ENCODE measurements at places on chromosomes 1 and 21.

DNA sequence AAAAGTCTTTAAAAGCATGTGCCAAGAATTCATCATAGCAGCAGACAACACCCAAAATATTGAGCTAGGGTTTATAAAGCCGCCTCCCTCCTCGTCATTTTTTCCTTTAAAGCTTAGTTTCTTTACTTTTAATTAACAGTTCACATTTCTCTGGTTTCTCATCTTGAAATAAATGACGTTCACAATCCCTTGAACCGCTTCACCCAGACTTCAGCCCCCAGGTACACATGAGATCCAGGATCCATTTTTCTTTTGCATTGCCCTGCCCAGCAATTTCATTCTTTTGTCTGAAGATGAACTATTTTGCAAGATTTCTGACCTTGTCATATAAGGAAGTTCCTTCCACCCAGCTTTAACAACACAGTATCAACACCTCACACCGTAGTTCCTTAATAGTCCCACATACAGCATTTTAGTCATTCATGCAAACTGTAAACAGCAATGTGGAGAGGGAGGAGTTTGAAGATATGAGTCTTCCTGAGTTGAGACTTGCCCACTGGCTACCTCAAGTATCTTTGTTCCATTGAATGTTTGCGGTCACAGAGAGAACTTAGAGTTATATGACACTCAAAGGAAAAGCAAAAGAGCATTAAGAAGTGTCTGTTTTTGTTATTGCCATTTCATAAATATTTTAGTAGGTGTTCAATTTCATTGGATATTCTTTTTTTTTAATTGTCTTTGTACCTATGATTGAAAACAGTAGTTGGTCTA lies 35.3 kb upstream of the CACYBP start:
- DNase-seq: no peak

- DNase-seq: peak; percentile 40
Measured at GRCh38 chr1:157773493-157774350, 3.2 kb downstream of the FCRL2 start.

GRCh38 chr1:169387399-169387798 lies 19.4 kb downstream of the BLZF1 start:
- no peak for DNase-seq

DNA sequence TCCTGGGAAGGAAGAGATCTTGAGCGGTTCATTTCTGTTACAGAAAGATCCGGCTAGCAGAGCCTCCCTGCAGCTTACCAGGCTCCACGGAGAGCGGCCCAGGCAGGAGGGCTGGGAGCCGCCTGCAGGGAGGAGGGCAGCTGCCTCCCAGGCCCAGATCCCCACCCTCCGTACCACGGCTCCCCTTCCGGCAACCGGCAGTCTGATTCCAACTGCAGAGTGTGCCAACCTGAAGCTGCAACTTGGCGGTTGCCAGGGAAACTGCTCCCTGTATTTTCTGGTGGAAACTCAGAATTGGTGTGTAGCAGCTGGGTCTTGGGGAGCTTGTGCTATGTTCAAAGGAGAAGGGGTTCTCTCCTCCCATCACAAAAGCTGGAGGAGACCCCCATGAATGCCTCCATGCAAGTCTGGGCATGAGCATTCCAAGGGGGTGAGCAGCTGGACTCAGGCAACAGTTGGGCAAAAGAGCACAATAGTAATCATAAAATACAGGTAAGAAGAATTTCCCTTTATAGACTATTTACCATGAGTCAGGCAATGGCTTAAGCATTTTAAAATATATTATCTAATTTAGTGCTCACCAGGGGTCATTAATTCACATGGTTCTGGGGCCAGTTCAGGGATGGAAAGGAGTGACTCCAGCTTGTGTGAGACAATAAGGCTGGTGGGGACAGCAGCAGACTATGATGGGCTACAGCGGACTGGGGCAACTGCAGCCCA lies 46.1 kb upstream of the KAZN start:
- DNase-seq: no peak

- DNase-seq: no peak
Measured at GRCh38 chr1:16019644-16020277, 1.9 kb upstream of the HSPB7 start.

DNA sequence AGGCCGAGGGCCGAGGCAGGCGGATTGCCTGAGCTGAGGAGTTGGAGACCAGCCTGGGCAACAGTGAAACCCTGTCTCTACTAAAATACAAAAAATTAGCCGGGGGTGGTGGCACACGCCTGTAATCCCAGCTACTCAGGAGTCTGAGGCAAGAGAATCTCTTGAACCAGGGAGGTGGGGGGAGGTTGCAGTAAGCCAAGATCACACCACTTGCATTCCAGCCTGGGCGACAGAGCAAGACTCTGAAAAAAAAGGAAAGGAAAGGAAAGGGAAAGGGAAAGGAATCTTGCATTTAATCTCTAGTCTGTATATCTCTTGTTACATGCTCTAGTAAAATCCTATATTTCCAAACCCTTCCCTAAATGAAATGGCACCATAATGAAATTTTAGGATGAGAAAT lies 328.3 kb upstream of the ADGRL2 start:
- no peak for DNase-seq

DNA sequence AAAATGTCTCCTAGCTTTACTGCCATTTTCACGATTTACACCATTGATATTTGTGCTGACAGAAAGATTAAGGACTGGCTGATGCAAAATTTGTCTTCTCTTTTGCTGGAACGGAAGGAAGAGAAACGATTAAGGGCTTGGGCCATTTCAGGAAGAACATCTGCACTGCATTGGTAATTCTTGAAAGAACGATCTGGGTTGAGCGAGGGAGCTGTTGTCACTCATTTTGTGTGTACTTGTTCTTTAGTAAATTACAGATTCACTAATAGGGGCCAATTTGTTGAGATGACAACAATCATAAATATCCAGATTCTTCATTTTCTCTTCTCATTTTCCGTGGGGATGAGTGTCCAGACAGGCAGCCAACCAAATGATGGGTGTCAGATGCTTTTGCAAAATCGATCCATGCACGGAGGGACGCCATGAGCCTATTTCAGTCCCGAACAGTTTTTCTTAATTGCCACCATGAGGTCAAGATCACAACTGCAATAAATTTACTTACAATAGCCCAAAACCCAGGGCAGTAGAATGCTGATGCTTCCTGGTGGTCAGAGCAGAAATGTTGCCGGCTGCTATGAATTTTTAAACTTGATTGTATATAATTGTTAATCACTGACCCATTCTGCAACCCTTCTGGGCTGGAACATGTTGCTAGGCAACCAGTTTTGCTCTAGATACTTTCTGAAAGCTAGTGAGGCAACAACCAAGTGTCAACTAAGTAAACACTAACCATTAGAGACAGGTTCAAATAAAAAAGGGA lies 132.4 kb upstream of the TIAM1 start:
- DNase-seq: no peak

DNA sequence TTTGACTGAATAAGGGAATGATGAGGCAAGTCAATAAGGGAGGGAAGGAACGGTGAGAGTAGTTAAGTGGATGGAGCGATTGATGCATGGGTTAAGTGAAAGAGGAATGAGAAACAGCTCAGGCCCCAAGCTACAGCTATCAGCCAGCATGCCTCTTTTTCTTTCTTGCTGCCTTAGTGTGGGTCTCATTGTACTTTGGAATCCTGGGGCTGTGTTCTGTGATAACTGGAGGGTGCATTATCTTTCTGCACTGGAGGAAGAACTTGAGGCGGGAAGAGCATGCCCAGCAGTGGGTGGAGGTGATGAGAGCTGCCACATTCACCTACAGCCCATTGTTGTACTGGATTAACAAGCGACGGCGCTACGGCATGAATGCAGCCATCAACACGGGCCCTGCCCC lies 1.0 kb downstream of the TEX38 start:
- no peak for DNase-seq

DNA sequence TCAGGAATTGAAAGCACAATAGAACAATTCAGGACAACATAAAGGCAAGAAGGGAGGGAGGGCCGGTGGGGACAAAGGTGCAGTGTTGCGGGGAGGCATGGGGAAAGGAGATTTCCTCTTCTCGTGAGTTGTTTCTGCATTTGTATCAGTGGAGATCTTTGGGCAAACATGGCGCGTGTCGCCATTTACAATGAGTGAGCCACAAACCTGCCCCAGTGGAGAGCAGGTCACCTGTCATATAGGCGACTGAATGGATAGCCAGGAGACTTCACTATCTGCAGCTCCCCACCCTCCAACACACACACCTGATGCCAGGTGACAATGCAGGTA lies 87.7 kb upstream of the SLC45A1 start:
- DNase-seq: no peak

DNA sequence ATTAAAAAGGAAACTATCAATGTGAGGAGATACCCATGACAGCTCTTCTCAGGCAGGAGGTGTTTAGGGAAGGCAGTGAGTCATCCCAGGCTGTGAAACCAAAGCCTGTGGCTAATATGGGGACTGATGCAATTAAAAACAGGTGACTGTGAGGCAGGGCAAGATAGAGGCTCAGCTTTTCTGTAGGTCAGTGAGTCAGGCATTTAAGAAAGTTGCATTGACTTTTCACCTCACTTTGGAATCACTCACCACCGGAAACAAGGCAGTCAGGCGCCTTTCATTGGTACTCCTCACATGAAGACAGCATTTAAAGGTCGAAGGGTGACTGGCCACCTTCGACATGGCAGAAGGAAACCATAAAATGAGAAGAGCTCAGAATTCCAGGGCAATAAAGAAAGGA lies 54.5 kb downstream of the PAPPA2 start:
- no peak for DNase-seq

GRCh38 chr1:35278886-35279554 lies 10.5 kb downstream of the ZMYM4 start:
- no peak for DNase-seq

DNA sequence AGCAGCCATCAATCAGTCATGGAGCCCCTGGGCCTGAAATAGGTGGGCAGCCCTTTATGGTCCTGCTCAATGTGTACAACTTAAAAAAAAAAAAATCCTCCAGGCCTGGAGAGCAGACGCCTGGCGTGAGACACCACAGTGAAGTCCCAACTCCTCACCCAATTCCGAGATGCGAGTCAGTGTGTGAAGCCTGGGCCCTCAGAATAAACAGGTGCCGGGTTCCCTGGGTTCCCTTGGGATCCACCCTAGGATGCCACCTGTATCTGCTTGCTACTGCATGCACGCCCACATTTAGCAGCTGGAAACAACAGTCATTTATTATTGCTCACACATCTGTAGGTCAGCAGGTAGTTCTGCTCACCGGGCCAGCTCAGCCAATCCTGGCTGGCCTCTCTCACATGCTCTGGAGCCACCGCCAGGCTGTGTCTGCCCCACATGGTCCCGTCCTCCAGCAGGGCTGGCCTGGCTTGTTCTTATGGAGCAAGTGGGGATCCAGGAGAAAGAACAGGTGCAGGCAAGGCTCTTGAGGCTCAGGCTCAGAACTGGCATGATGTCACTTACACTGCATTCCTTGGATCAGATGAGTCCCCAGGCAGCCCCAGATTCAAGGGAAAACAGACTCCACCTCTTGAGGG lies 172.7 kb downstream of the NPHP4 start:
- DNase-seq: no peak

- DNase-seq: peak; percentile 34
Measured at GRCh38 chr1:242467556-242468145, 56.8 kb downstream of the PLD5 start.

DNA sequence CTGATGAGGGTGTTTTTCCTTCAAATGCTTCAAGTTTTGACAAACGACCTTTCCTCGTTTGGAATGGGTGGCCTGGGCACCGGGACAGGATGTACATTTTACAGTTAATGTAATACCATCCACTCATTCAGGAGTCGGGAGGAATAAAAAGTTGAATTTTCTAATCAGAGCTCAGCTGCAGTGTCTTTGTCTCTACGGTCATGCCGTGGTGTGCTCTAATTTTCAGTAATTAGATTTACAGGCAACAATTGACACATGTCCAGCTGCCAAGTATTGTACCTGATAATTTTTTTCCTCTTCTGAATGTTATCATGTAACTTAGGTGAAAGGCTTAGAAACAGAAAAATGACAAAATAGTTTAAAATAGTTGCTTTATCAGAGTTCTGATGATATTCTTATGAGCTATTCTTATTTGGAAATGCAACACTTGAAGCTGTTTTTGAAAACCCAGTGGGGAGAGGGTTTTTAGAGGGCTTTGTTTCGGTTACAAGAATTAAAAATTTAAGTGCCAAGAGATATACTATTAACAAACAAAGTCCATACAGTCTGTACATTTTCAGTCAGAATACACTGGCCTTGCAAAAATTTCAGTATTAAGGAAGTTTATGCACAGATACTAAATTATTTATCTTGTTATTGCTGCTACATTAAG lies 1.0 kb downstream of the CDKN2C start:
- DNase-seq: no peak

DNA sequence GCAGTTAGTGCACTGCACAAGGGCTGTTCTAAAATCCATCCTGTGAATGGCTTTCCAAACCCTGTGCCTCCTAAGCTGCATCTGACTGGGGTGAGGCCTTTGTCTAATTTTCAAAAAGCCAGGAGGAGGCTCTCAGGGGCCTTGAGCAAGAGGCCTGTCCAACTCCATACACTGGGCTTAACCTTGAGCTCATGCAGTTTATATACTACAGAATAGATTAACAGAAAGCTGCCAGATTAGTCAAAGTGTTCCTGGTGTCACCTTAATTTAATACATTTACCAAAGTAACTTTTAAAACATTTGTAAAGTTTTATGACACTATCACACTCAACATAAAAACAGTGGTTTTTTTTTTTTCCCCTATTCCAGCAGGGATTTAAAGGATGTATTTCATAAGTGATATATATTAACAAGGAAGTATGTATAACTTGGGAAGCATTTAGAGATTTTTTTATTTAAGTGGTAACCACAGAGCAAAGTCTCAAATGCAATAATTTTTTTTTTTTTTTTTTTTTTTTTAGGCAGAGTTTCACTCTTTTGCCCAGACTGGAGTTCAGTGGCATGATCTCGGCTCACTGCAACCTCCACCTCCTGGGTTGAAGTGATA lies 23.3 kb downstream of the CTH start:
- no peak for DNase-seq

GRCh38 chr1:114130846-114131525 lies 22.7 kb downstream of the SYT6 start:
- DNase-seq: no peak

- DNase-seq: no peak
Measured at GRCh38 chr1:27448982-27449381, 41.0 kb downstream of the WASF2 start.

DNA sequence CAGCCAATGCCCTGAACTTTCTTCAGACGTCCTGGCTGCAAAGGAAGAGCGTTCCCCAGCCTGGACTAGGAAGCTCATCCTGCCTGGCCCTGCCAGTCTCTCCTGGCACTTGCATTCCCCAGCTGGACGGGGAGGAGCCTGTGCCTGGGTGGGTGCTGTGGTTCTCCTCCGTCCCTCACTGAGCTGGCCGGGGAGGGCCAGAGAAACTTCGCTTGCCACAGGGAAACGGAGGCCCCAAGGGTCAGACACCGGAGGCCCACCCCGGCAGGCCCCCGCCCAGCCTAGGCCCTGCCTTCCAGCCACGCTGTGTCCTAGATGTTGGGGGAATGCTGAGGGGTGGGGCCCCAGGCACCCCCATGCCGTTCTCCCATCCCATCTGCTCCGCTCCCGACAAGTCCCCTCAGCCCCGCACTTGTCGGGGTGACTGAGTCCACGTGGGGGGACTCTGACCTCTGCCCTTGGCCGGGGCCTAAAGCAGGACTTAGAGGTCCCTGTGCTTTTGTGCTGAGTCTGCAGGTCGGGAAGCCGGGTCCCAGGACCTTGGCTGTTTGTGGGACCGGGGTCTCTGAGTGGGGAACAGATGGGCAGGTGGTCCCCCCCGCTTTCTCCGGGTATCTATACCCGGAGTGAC lies 4.8 kb downstream of the FTCD start:
- DNase-seq: no peak
